Tongue (tissue), 3 donors: ENCODE measurements at places on chromosomes 5 and 9. TPM values are rescaled to one million over a fixed set of nuclear protein-coding genes. Genes with fewer than 3 reads are reported as not detected.

The F12 gene
- 0.51 TPM for total RNA-seq

The SMIM33 gene
- total RNA-seq, result not detected

The GMCL2 gene
- not detected for total RNA-seq

The MARVELD2 gene
- total RNA-seq, result 3.2 TPM

The SCGB3A1 gene
- 16.5 TPM for total RNA-seq

GRCh38 chr5:14739538-14739937, 75.0 kb downstream of the OTULIN start:
- DNase-seq, result no peak

DNA sequence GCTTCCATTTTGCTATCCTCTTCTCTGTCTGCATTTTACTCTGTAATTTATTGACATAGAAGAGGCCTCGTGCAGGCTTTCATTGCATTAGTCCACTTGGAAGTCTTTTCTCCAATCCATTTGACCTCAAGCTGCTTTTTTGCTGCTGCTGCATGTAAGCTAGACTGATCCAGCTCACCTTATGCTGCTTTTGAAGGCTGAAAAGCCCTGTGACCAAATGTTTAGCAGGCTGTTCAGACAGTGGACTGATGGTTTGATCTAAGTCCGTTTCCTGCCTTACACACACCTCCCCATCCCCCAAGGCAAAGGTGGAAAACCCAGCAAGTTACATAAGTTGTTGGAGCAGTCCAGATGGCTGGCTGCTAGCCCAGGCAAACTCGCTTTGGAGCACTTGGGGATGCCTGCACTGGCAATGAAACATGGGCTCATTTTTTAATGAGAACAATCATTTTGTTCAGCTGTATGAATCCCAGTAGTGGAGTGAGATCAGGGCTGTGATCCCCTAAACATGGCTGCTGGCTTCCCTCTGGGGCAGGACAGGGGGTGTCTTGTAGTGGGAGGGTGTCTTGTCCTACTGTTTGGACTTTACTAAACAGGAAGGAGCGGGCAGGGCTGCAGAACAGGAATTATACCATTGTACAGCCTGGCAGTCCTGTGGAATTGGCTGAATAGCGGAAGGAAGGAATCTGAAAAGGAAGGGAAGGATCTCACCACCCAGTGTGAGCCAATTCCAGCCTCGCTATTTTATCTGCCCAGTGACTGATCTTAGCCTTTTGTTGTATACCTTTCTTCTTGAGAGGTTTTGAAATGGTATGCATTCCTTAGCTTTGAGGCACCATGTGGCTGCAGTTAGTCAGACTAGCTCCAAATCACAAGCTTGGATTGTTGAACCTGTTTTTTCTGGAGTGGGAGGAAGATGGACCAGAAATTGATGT, 212.0 kb downstream of the ARHGAP26 start:
- peak; percentile 79 for DNase-seq

GRCh38 chr5:43068037-43068436, 27.9 kb upstream of the ANXA2R start:
- no peak for DNase-seq

DNA sequence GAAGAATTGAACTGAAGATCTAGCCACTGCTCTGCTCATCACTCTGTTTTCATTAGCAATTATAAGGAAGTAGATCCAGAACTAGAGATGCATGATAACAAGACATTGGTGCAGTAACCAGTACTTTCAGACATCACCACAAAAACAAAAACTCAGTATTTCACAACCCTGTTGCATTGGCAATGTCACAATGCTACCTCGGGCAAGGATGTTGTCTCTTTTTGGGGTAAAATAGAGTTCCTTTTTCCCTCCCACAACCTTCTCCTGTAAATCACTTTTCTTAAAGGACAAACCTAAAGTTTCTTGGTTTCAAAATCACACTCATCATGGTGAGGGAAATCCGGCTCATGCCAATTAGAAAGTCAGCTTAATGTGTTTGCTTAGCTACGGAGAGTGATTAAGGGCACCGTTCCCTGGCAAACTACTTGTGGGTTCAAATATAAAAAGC, 420.1 kb upstream of the MEF2C start:
- no peak for DNase-seq

DNA sequence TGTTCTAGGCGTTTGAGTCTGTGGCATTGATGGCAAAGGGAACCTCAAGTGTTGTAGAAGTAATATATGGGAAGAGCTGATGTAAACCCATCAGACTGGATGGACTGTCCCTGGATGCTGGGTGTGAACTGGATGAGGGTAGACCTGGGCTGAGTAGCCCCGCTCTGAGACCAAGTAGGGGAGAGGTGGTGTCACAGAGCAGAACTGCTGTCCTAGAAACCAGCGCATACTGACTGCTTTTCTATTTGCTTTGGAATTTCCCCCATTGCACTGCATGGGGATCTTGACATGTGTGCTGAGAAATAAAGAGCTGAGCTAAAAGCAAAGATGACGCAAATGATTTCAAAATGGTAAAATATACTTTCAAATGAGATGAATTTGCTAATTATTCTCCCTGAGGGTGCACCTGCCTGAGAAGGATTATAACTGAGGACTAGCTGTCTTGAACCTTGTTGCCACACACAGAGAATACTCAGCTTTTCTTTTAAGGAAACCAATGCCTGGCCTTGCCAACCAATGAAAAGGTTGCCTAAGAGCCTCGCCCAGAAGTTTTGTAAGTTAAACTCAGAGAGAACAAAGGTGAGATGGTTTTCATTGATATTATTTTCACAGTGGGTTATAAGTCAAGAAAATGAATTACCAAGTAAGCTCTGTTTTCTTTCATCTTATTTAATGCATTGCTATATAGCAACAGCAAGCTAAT, 44.8 kb downstream of the NIM1K start:
- DNase-seq, result no peak
